ENCODE measurements at places on chromosomes 1 and 21.
A peak's percentile ranks its signal among the peaks of the same experiment; 100 is the strongest.

DNA sequence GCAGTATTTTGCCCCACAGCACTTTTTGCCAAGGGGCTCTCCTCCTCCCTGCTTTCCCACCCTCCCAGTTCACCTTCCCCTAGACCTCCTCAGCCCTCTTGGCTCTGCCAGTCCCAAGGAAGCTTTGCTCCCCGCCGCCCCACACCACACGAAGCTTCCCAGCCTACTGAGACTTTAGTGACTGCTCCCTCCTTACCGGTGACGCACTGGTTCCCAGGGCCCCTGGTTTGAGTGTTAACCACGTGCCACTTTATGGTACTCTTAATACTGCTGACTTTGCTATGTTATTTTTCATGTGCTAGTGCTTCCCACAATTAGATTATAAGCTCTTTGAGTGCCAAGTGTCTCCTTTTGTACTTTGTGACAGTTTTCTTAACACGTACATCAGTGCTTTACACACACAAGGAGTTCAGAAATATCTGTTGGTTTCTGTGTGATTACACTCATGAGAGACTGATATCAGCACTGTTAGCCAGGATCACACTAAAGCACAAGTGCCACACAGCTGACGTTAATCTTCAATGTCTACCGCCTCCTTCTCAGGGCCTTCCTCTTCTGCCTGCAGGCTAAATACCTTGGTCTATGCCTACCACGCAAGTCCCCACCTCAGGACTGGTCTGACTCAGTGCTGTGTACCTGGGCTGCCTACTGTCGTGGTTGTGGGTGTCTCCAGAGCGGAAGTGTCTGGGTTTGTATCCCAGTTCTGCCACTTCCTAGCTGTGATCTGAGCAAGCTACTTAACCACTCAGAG is 61.0 kb downstream of the DNTTIP2 start:
- peak; percentile 8 for DNase-seq

DNA sequence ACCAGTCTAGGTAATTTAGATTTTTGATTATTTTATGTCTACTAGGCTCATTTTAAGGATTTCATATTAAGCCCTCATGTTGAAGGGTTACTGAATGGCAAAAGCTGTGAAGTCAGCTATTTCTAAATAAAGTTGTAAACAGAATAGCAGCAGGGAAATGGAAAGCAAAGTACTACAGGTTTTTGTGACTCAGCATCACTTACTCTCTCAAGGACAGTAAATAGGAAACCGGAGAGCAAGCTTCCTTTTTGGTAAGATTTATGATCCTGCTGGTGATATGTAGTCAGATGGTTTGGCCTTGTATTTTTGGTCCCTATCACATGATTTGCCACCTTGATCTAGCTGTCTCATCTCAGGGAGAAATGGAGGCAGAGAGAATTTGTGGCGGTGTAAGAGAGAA is 226.0 kb downstream of the RPS6KC1 start:
- DNase-seq: no peak

DNA sequence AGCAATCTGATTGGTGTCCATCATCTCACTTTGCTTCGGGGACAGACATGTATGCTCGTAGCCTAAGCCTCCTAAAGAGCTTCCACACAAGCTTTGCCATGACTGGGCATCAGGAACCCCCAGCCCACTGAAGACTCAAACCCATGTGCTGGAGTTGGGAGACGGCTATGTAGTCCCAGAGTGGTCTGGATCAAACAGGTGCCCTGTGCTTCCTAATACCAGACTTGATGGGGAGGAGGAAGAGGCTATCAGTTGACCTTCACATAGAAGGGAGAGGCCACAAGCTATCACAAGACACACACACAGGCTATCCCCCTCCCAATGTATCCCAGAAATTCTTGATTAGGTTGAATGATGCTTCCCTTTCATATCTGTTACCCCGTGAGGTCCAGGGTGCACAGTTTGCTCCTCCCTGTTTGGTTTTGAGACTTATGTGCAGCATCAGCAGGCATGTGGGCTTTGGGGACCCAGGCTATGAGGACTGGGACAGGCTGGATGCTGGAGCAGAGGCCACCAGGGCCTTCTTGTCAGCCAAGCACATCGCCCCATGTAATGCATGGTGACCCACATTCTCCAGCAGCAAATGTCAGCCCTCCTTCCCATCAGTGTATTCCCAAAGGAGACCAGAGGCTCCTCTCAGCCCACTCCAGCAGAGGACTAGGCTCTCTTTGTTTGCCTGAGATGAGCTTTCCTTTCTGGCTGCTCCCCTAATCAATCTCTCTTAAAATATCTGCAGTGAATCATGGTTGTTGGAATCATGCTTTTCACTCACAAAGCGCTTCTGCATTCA is 159.8 kb downstream of the GRIK3 start:
- DNase-seq: no peak

DNA sequence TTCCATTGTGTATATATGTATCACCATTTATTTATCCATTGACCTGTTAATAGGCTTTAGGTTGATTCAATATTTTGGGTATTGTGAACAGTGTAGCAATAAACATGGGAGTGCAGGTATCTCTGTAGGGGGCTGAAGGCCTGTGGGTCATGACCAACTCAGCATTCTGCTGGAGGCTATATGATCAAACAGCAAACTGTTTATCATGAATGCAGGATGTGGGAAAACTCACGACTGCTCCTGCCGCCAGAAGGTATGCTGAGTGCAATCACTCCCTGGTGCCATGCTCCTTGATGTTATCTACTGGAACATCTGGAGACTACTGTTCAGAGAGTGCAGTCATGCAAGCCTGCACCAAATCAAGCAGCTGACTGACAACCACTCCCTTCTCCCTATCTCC is 275.2 kb downstream of the COL11A1 start:
- no peak for DNase-seq

- no peak for DNase-seq
These were observed 2.9 kb upstream of the SH3D21 start for GRCh38 chr1:36303244-36303643.

DNA sequence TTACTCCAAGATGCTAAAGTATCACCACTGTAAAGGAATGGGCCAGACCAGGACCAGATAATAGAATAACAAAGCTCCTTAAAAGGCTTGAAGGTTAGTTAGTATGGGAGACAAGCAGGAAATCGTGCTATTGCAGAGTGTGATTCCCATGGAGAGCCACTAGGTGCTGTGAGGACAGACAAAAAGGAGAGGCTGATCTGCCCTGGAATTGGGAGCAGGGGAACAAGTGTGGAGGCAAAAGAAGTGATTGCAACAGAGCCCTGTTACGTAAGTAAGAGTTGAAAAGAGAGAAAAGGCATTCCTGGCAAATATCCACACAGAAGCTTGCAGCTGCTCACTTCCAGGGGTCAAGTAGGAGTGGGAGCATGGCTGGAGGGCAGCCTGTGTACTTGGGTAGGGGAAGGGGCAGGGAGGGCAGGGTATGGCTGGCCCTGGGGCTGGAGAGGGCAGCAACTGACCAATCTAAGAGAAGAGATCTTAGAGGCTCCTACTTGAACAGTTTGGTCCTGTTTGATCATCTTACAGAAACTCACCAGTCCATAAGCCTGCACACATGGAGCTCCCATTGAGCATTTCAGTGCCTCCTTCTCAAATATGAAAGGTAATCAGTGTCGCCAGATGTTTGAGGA is 207.7 kb upstream of the GJB5 start:
- no peak for DNase-seq

DNA sequence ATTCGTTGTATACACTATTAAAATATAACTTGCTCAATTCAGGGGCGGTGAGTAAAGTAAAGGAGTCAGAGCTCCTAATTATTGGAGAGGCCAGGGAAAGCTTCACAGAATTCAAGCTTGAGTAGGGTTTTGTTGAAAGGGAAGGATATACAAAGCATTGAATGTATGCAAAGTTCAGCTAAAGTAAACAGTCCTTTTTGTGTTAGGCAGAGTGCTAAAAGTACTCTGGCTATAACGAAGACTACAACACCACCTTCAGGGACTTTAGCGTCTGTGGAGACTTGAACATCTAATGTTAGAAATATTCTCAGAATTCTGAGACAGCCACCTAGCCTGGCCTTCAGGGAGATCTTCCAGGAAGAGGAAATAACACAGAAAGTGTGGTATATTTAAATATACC is 1.1 kb downstream of the FALEC start:
- no peak for DNase-seq

GRCh38 chr1:58886611-58887010 is 102.8 kb upstream of the JUN start:
- no peak for DNase-seq

GRCh38 chr1:169896013-169896412 is 2.3 kb upstream of the SCYL3 start:
- no peak for DNase-seq

- DNase-seq: no peak
These were observed 69.2 kb downstream of the KLHDC7A start for GRCh38 chr1:18549906-18550305.

Measured in stimulated activated CD4-positive, alpha-beta T cell treated with anti-CD3 and anti-CD28 coated beads, TNF-alpha, amount 100 ng/mL, for 48 hours (primary cell).